Coronary artery (tissue), 2 donors: ENCODE measurements at places on chromosomes 11 and 22.

DNA sequence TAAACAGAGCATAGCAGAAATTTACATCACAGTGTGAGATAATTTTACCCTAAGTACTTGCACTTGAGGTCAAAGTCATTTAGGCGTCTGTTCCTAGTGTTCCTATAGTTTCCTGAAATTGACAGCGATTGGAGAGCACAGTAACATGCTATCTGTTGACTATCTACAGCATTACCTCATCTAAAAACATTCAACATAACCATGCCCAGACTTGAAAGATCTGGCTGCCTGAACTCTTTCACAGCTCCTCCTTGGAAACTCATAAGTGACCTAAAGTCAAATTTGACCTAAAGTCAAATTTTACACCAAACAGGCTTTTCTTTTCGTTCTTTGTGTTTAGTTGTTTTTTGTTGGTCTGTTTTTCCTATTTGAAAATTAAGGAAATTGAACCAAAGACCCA is 233.8 kb upstream of the UBASH3B start:
- DNase-seq: no peak

DNA sequence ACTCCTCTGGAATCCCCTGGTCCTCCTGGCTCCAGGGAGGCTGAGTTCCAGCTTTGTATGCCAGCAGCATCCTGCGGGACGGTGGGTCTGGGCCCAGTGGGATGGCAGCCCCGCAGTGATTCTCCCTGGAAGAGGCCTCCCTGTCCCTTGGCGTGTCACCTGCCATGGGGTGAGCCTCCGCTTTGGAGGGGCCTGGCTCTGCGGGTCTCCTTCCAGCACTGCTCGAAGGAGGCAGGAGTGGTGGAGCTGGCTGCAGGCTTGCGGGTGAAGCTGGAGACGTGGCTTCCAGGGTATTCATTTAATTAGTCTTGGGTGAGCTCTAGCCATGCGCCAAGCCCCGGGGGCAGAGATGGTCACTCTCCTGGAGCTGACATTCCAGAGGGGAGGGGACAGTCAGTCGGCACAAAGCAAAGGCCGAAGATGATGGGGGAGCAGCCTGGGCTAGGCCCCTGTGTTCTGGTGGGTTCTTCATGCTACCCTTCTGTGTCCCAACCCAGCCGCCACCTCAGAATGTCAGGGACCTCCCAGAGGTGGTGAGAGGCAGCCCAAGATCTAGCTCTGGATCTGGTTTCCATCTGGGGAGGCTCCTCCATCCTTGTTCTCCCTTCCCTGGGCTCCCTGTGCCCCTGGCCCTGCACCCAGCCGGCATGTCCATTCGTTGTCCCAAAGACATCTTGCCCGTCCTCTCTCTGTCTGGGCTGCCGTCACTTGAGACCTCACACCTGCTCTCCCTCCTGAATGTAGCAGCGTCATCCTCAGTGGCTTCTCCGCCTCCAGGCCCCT is 1332.5 kb downstream of the BRD1 start:
- no peak for DNase-seq

DNA sequence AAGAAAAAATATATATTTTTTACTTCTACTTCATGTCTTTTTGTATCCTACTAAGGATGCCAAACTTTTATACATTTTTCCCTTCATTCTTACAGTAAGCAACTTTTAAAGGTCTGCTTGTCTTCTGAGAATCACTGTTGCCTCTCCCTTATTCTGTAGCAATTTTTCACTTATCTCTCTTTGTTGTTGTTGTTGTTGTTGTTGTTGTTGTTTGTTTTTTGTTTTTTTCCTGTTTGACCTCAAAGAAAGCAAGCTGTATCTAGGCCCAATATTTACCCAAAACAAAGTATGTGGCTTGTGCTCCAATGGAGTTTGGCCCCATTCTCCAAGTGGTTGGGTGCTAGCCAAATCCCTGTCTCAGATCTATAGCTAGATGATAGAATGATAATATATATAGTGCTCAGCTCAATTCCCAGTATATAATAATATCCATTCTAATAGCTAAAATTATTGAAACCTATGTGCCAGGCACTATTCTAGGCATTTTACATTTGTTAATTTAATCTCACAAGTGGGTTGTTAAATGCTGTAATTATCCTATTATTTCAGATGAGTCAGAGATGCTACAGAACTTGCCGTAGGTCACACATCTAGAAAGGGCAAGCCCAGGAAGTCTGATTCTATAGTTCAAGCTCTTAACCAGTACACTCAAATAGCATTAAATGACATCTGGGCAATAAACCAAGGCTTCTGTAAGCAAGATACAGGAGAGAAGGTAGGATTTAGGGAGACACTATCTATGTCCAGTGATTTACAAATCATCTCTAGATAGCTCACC is 205.1 kb upstream of the PITPNB start:
- DNase-seq: no peak

- no peak for DNase-seq
These were observed 8.8 kb downstream of the TXN2 start for GRCh38 chr22:36472689-36473088.

GRCh38 chr11:70467201-70468085 is 69.1 kb downstream of the CTTN start:
- no peak for DNase-seq

DNA sequence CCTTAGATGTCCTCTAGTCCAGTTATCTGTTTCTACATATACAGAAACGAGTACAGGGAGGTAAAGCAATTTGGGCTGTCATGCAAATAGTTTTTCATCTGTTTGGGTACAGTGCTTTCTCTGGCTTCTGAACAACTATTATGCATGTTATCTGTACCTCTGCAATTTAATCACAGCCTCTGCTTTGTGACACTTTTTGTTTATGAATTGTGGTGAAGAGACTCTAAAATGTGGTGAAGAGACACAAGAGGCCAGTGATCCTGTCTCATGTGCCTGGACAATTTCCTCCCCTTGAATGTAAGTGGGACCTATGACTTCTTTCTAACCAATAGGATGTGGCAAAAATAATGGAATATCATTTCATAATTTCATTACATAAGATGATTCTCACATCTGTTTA is 130.3 kb upstream of the ARHGAP42 start:
- DNase-seq: no peak

- DNase-seq: no peak
These were observed 144.0 kb downstream of the GRIK4 start for GRCh38 chr11:120655589-120655988.

DNA sequence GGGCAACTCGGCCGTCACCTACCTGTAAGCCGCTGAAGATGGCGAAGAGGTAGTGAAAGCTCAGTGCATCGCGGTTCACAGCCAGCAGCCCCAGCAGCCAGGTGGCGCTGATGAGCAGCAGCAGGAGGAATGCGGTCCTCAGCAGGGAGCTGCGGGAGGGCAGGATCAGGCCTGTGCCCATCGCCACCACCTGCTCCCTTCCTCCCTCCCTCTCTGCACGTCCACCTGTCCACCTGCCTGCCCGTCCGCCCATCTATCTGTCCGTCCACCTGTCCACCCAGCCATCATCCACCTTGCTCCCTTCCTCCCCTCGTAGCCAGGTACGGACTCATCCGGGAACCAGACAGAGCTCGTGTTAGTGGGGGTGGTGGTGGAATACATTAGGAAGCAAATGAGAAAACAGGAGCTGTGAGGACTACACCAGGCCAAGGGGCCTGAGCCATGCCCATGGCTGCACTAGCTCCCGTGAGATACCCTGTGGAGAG is 32.2 kb downstream of the TRMU start:
- DNase-seq: no peak

DNA sequence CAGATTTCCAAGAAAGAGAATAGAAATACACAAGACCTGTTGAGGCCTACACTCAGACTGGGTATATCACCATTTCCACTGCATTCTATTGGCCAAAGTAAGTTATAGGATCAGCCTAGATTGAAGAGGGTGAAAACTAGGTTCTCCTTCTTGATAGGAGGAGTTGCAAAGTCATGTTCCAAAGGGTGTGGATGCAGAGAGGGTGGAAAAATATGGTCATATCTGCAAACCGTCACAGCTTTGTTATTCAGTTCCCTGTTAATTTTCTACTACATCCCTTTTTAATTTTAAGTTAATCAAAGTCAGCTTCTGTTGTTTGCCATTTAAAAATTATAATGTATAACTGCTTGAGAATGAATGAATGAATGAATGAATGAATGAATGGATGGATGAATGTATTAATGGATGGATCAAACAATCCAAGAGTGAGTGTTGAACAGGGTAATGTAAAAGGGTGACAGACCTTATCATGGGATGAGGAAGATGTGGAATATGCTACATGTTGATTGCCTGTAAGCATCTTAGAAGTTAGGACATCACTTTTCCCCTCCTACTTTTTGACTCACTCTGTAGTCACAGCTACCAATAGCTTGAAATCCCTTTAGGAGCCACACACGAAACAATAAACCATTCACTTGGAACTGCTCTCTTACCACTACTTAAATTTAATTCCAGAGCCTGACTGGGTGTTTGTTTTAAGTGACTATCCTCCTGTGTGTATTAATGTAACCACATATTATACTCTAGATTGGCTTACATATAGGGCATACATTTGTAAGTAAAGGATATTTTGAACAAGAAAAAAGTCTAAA is 121.5 kb downstream of the CCDC34 start:
- DNase-seq: no peak
